ENCODE measurements at places on chromosomes 16 and 17.

DNA sequence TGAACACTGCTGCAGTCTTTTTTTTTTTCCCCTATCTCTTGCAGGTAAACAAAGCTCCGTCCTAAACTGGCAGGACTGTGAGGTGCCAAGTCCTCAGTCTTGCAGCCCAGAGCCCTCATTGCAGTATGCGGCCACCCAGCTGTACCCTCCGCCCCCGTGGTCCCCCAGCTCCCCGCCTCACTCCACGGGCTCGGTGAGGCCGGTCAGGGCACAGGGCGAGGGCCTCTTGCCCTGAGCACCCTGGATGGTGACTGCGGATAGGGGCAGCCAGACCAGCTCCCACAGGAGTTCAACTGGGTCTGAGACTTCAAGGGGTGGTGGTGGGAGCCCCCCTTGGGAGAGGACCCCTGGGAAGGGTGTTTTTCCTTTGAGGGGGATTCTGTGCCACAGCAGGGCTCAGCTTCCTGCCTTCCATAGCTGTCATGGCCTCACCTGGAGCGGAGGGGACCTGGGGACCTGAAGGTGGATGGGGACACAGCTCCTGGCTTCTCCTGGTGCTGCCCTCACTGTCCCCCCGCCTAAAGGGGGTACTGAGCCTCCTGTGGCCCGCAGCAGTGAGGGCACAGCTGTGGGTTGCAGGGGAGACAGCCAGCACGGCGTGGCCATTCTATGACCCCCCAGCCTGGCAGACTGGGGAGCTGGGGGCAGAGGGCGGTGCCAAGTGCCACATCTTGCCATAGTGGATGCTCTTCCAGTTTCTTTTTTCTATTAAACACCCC is 13.8 kb downstream of the IL34 start:
- no peak for DNase-seq

DNA sequence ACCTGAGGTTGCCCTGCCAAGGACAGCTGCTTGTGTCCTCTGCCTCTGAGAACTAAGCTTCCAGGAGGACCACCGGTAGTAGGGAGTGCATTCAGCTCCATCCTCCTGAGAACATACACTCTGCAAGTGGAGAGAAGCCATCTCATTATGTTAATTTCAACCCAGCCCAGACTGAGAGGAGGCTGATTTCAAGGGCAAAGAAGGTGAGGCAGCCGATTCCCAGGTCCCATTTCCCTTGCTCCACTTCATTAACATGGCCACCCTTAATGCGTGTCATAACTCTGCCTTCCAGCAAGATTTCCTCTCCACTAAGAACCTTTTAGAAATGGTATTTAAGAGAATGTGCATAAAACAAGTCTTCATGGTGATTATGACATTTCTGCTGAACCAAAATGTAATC is 72.5 kb downstream of the CDH13 start:
- DNase-seq, result no peak

DNA sequence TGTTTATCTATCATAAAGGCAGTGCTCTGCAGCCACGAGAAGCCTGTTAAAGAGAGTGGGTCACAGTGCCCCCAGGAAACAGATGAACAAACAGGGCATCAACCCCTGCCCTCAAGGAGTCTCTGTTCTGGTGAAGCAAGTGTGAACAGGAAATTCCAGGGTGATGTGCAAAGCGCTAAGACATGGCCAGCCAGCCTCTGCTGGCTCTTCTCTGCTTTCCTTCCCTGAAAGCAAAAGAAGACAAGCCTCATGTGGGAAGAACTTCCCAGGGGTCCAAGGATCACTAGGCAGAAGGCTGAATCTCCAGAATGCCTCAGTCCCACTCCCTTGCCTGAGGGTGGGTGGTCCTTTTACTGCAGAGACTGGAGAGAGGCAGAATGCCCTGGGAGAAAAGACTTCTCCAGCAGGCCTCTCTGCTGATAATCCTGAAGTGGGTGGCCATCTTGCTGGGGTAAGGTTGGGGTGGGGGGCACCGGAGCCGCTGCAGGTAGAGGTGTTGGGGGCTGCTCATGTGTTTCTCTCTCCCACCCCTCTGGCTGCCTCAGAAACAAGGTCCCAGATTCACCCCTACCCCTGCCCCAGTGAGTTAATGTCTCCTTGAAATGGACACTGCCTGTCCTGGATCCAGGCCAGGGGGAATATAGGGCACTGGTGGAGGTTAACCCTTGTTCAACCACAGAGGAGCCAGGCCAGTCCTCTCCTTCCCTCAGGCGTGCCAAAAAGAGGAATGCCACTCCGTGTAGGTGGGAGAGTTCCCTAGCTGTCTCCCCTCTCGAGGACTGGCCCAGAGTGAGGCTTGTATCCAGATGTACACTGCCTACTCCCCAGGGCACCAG is 2.4 kb downstream of the ANKRD13B start:
- no peak for DNase-seq

DNA sequence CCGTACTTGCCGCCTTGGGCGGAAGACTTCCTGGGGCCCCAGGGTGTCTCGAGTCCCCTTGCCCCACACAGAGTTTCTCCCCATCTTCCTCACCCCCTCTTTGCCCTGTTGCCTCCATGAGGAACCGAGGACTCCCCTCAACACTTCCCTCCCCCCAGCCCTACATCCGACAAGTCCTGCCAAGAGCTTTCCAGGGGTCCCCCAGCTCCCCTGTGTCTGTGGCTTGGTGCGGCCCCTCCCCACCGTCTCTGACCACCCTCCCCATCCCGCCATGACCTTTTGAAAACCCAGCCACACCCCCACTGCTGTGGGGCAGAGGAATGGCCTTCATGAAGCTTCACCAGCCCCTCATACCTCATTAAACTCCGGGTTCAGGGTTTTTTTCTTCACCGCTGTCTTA is 11.4 kb downstream of the SCGB1C2 start:
- no peak for DNase-seq

DNA sequence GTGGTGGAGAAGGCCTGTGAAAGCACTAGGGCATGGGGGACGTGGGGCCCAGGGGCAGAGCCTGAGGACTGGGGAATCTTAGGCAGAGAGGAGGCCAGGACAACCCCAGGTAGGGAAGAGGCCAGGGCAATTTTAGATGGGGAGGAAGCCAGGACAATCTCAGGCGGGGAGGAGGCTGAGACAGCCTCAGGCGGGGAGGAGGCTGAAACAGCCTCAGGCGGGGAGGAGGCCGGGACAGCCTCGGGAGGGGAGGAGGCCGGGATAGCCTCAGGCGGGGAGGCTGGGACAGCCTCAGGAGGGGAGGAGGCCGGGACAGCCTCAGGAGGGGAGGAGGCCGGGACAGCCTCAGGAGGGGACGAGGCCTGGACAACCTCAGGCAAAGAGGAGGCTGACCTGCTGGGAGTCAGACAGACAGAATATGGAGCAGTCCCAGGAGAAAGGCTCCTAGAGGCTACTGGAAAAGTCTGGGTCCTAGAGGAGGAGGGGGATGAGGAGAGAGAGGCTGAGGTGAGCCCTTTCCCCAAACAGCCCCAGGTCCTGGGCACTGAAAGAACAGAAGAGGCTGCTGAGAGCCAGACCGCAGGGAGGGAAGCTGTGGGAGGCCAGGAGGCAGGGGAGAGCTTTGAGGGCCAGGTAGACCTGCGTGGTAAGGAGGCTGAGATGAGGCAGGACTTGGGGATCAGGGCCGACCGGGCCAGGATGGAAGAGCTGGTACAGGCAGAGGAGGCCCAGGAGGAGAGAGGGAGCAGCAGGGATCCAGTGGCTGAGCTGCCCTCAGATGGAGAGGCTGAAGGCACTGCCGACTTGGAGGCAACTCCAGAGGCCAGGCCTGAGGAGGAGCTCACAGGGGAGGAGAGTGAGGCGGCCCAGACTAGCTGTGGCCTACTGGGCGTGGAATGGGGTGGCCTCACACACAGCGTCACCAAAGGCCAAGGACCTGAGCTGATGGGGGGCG is 1.6 kb downstream of the APOBR start:
- no peak for DNase-seq

DNA sequence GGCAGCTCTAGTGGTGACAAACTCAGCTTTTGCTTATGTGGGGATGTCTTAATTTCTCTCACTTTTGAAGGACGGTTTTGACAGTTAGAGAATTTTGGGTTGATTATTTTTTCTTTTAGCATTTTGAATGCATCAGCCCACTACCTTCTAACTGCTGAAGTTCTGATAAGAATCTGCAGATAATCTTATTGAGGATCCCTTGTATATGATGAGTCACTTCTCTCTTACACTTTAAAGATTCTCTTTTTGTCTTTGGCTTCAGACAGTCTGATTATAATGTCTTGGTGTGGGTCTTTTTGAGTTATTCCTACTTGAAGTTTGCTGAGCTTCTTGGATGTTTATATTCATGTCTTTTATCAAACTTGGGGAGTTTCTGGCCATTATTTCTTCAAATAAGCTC is 5.5 kb upstream of the PRKCB start:
- no peak for DNase-seq

DNA sequence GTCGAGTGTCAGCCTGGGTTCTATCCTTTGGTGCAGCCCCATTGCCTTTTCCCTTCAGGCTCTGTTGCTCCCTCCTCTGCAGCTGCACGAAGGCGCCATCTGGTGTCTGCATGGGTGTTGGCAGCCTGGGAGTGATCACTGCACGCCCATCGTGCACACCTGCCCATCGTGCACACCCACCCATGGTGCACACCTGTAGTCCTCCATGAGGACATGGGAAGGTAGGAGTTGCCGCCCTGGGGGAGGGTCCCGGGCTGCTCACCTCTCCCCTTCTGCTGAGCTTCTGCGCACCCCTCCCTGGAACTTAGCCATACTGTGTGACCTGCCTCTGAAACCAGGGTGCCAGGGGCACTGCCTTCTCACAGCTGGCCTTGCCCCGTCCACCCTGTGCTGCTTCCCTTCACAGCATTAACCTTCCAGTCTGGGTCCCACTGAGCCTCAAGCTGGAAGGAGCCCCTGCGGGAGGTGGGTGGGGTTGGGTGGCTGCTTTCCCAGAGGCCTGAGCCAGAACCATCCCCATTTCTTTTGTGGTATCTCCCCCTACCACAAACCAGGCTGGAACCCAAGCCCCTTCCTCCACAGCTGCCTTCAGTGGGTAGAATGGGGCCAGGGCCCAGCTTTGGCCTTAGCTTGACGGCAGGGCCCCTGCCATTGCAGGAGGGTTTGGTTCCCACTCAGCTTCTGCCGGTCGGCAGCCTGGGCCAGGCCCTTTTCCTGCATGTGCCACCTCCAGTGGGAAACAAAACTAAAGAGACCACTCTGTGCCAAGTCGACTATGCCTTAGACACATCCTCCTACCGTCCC is 2.9 kb downstream of the CTRL start:
- DNase-seq, result peak; percentile 59

- peak; percentile 39 for DNase-seq
These were observed 10.6 kb upstream of the TMIGD1 start for GRCh38 chr17:30344283-30345088.

DNA sequence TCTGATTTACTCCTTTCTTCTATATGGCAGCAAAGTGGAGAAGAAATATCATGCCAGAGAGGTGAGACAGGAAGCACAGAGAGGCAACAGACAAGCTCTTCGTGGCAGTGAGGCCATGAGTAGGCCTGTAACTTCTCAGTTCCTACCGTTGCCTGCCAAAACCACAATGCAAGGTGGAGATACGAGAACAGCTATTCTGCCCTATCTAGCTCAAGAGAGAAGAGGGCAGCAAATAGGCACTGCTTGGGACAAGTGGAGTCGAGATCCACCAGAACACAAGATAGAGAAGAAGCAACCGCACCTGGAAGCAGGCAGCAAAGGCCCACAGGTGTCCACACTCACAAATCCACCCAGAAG is 24.8 kb downstream of the RANBP10 start:
- DNase-seq, result no peak

DNA sequence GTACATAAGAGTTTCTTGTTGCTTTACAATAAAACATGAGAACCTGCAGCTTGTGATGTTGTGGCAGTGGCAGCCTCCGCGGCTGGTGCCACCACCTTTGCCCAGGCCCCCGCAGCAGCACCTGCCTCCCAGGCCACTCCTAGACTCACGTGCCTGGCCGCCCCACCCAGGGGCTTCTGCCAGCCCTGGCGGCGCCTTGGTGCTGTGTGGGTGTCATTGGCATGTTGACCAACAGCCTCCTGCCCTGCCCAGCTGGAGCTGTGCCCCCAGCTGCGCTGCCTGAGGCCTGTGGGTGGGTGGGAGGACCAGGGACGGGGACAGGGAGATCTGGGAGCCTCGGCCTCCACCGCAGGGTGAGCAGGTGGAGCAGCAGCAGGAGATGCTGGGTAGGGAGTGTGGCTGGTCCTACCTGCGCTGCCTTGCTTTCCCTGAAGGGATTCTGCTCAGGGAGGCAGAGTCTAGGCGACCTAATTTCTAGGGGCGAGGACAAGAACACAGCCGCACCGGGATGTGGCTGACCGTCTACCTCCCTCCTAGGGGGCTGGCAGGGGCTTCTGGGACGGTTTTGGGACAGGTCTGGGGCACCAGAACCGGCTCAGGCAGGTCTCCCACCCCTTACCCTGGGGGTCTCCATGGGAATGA is 428 bp upstream of the DNASE1L2 start:
- DNase-seq, result no peak

DNA sequence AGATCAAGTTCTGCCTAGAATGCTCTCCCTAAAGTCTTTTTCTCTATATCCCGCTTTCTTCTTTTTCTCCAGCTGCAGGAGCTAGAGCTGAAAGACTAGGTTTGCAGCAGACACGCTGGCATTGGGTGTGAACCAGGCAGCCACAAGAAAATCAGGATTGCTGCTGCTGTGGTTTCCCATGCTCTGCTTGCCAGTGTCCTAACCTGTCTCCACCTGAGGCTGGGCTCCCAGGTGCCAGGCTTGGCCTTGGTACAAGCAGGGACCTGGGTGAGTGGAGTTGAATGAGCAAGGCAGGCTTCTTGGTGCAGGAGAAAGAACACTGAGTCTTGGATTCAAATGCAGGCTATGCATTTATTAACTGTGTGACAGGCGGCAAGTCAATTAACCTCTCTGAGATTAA is 440.3 kb upstream of the MAF start:
- no peak for DNase-seq

DNA sequence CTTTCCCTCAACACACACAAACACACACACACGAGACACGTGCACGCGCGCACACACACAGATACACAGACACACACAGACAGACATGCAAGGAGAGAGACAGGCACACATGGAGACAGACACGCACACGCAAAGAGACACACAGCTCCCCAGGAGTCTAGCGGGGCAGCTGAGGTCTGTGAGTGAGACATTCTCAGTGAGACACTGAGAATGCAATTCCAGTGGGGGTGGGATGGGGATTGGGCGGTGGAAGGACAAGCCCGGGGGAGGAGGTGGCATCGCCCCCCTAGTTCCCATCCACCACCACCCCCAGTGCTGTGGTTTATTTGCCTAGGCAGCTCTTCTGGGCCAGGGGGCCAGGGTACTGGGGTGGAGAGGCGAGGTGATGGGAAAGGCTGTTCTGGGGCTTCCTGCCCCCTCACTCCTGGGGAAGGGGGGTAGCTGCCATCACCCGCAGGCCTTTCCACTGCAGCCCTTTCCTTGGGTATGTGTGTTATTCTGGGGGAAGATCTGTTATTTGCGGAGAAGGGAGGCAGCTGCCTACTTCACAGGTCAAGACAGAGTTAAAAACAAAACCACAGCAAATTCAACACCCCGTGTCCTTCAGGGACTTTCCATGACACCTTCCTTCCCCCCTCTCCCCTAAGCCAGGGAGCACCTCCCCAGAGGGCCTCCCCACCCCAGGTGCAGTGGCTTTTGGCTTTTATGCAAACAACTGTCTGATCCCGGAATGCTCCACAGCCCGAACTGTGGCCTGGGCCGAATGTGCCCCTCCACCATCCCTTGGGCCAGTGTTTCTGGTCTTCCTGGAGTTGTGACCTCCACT is 18.0 kb downstream of the GRB7 start:
- DNase-seq, result no peak

GRCh38 chr17:31442276-31442675 is 50.8 kb downstream of the RAB11FIP4 start:
- no peak for DNase-seq

GRCh38 chr17:39573447-39574298 is 34.0 kb downstream of the NEUROD2 start:
- peak; percentile 69 for DNase-seq

Measured in SJCRH30 (cell line).